ENCODE measurements at places on chromosomes 11 and 22.

DNA sequence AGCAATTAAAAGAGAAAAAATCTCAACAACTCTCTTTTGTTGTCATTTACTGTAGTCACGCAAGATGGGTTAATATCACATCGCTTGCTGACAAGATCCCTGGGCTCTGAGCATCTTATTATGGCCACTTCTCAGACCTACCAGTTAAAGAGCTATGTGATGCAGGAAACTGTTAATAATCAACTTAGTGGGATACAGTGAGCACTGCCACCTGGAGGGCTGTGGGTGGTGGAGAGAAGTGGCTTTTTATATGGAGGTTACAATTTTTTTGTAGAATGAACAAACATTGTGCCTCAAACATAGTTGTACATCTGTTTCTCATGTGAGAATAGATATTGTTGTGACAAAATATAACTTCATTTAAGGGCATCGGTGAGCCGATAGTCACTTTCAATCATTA, 181.0 kb downstream of the TENM4 start:
- DNase-seq: no peak

DNA sequence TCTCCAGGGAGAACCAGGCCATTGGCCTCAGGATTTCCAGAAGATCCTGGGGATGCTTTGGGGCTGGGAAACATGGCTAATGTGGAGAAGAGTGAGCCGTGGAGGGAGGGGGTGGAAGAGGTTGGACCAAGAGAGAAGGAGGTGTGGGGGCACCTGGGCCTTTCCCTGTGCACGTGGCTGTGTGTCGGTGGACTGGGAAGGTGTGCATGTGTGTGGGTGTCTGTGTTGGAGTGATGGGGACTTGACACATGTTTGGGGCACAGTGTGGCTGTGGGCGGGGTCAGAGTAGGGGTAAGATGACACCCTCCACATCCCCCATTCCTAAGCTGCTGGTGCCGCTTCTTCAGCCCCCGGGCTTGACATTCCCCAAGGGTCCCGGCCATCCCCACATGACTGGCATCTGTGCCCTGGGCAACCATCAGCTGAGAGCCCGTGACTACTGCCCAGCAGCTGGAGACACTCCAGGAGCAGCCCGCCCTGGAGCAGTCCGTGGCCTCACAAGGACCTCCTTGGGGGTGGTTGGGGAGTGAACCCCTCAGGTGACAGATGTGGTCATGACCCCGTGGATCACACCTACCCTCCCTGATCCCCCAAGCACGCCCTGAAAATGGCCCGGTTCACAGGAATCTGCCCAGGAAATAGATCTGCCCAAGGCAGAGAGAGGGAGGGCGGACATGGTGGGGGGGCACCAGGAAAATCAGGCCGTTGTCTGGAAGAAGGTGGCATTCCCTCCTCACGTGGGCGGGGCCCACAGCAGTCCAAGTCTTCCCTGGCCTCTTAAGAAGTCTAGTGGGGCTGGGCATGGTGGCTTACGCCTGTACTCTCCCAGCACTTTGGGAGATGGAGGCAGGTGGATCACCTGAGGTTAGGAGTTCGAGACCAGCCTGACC, 34.8 kb upstream of the SOX10 start:
- DNase-seq: no peak

DNA sequence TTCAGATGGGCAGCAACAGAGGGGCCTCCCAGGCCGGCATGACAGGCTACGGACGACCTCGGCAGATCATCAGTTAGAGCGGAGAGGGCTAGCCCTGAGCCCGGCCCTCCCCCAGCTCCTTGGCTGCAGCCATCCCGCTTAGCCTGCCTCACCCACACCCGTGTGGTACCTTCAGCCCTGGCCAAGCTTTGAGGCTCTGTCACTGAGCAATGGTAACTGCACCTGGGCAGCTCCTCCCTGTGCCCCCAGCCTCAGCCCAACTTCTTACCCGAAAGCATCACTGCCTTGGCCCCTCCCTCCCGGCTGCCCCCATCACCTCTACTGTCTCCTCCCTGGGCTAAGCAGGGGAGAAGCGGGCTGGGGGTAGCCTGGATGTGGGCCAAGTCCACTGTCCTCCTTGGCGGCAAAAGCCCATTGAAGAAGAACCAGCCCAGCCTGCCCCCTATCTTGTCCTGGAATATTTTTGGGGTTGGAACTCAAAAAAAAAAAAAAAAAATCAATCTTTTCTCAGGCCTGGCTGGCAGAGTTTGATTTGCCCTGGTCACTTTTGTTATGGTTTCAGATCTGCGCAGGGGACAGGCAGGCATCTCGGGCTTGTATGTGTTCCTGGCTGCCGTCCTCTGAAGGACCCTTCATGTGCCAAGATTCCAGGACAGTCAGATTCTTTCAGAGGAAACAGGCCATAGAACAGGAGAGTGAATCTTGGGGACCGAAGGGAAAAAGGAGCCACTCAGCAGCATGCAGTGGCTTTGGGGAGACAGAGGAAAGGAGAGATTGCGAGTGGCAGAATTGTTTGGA, 5.3 kb downstream of the TAGLN start:
- DNase-seq: no peak

GRCh38 chr11:65792456-65792855, 5.6 kb downstream of the OVOL1 start:
- DNase-seq: no peak

GRCh38 chr11:88295028-88295427, 42.5 kb downstream of the CTSC start:
- DNase-seq: no peak

DNA sequence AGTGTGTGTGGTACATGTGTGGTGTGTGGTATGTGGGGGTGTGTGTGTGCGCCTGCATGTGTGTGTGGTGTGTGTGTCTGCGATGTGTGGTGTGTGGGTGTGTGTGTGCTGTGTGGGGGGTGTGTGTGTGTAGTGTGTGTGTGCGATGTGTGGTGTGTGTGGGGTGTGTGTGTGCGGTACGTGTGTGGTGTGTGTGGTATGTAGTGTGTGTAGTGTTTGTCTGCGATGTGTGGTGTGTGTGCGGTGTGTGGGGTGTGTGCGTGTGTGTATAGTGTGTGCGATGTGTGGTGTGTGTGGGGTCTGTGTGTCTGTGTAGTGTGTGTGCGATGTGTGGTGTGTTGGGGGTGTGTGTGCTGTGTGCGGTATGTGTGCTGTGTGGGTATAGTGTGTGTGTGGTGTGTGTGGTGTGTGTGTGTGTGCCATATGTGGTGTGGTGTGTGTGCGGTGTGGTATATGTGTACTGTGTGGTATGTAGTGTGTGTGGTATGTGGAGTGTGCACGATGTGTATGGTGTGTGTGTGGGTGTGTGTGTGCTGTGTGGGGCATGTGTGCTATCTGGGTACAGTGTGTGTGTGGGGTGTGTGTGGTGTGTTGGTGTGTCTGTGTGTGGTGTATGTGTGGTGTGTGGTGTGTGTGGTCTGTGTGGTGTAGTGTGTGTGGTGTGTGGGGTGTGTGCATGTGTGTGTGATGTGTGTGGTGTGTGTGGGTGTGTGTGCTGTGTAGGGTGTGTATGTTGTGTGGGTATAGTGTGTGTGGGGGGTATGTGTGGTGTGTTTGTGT, 5.7 kb upstream of the PPP6R2 start:
- DNase-seq: no peak

DNA sequence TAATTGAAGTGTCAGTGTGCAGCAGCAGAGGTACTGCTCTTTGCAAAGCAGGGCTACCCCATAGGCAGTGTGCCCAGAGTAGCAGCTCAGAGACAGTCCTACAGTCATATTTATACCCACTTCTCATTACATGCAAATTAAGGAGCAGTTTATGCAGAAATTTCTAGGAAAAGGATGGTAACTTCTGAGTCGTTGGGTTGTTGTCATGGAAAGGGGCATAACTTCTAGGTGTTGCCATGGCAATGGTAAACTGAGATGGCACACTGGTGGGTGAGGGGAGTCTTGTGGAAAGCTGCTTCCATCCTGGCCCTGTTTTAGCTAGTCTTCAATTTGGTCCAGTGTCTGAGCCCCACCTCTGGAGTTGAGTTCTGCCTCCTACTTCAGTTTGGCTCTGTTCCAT, 77.4 kb downstream of the MN1 start:
- DNase-seq: no peak

DNA sequence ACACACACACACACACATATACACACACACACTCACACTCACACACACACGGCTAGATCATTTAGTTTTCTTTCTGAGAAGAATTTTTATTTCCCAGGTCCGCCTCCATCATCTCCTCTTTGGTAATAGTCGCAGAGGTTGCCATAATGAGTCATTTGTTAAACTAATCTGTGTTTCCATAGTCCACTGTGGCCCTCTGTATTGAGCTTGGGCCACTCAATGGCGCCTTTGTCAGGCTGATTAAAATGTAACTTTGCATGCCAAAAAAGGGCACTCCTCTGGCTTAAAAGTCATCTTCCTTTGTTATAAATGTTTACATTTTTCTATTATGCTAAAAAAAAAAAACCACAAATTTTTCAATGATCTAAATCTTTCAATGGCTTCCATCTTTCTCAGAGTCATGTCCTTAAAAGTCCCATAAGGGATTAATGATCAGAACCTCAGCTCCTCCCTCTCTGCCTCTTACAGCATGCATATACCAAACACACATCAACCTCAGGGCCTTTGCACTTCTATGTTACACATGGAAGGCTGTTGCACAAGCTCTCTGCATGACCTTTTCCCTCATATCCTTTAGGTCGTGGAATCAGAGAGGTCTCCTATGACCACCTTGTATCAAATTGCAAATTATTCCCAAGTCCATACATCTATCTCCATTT, 35.3 kb downstream of the EHF start:
- no peak for DNase-seq

- no peak for DNase-seq
Measured at GRCh38 chr11:71580057-71581003, 2.3 kb downstream of the KRTAP5-11 start.

- no peak for DNase-seq
Measured at GRCh38 chr22:31748490-31748889, 1.4 kb downstream of the PRR14L start.

GRCh38 chr11:112958670-112959069, 2.5 kb upstream of the NCAM1 start:
- no peak for DNase-seq

DNA sequence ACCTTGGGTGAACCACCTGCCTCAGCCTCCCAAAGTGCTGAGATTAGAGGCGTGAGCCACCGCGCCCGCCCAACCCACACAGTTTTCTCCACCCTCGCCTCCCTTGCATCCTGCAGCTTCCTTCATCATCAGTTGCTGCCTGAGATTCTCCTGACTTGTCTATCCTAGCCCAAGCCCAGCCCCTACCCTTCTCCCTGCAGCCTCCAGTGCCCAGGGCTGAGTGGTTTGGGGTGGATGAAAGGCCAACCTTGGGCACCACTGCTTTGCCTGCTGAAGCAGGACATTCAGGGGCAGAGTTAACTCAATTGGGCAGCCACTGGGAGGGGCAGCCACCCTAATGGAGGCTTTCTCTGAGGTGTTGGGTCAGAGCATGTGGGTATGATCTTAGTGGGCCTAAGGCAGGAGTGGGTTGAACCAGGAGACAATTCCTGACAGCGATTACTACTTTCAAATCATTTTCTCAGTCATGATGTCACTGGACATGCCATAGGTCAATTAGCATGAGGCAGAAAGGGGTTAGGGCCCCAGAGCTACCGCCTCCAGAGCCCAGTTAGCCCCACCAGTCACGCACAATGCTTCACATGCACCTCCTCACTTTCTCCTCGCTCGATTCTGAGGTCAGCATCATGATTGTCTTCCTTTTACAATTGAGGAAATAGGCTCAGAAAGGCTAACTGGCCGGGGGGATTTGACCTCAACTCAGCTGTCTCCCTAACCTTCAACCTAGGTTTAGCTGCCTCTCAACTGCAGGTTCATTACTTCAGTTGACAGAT, 1.0 kb upstream of the FKBP2 start:
- DNase-seq: no peak

DNA sequence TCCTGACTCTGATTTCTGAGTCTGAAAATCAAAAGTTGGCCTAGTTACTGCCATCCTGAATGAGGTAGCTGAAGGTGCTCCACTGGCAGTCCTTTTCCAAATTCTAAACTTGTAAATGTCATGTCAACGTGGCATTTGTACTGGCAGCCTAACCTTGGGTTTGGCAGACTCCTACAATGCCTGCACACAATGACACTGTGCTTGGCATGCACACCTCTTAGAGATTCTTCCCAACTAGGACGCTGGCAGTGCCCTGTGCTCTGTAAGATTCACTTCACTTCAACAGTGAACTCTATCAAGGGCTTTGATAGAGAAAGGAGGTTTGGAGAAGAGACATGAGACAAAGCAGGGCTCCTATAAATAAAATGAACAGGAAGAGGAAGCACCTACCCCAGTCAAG, 21.9 kb upstream of the PPP2R1B start:
- no peak for DNase-seq

DNA sequence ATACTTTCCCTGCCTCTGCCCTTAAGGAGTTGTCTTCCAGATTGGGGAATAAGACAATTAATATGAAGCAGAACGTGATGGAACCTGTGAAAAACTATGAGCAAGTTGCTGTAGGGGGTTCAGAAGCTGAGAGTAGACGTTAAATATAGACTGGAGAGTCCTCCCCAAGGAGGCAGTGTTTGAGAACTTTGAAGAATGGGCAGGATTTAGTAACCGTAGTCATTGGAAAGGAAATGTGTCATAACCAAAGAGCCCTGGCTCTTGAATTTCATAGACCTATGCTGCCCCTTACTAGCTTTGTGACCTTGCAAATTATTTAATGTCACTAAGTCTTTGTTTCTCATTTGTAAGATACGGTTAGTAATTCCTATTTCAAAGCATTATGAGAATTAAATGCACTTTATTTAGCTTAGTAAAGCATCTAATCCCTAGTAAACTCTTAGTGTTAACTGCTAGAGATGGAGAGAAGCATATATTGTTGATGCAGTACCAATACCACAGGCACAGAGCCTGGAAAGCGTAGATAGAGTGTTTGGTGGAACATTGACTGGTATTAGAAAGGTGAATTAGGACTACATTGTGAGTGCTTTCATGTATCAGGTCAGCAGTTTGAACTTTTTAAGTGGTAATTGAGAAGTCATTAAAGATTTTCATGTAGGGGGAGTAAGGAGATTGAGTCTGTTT, 54.1 kb downstream of the MCAM start:
- peak; percentile 40 for DNase-seq

- DNase-seq: no peak
Measured at GRCh38 chr22:42343531-42344081, 73.2 kb upstream of the TCF20 start.

- DNase-seq: no peak
Measured at GRCh38 chr11:32154275-32154674, 63.4 kb downstream of the RCN1 start.

- no peak for DNase-seq
Measured at GRCh38 chr11:12270215-12270797, 107.1 kb upstream of the PARVA start.

GRCh38 chr11:70325824-70326223, 55.3 kb downstream of the PPFIA1 start:
- DNase-seq: no peak

DNA sequence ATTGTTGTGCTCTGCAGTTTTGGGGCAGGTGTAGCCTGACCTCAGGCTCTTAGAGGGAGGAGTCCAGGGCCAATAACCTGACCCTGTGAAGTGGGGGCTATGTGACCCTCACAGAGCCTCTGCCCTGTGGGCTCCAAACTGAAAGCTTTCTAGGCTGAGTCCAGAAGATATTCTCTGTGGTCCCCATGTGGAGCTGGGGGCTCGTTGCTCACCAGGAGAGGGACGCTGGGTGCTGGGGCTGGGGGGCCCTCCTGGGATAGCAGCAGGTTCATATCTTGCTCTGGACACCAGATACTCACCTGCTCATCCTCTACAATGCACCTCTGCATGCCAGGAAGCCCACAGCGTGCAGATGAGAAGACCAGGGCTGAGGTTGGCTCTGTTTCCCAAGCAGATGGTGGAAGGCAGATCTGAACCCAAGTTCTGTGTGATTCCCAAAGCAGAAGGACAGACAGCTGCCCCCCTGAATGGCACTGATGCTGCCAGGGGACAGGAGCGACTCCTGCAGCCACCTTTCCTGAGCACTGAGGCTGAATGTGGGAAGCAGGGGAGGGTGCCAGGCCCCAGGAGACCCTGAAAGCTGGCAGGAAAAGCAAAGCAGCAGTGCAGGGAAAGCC, 1022.0 kb downstream of the TBC1D22A start:
- DNase-seq: no peak

Measured in T-helper 2 cell treated with Interferon-gamma antibody and Interleukin-4, amounts not matched to agents 5 μg/mL and 100 μg/mL, for 36 hours (primary cell).